ENCODE measurements at places on chromosomes 16 and 17.

GRCh38 chr16:4692460-4693295, 684 bp upstream of the NUDT16L1 start:
- DNase-seq, result no peak

DNA sequence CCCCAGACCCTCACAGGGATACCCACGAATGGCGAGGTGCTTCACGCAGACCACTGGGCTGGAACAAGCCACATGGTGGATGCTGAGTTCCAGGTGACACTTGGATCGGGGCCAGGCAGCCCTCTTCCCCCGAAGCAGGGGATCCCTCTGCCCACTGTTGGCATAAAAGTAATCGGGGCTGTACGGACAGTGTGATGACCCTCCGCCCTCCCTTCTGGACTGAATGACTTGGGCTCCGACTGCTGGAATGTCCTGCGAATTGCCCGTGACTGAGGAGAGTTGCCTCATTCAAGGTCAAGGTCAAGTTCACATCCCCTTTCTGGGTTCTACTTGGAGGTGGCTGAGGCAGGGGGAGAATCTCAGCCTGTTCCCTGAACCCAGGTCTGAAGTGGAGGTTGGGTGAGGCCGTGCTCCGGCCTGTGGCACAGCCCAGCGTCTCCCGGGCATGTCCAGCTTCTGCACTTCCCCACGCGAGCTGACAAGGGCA, 28.5 kb upstream of the CREBBP start:
- peak; percentile 54 for DNase-seq

- DNase-seq, result no peak
Observed at GRCh38 chr16:70576431-70577255, 53.0 kb downstream of the SF3B3 start.

DNA sequence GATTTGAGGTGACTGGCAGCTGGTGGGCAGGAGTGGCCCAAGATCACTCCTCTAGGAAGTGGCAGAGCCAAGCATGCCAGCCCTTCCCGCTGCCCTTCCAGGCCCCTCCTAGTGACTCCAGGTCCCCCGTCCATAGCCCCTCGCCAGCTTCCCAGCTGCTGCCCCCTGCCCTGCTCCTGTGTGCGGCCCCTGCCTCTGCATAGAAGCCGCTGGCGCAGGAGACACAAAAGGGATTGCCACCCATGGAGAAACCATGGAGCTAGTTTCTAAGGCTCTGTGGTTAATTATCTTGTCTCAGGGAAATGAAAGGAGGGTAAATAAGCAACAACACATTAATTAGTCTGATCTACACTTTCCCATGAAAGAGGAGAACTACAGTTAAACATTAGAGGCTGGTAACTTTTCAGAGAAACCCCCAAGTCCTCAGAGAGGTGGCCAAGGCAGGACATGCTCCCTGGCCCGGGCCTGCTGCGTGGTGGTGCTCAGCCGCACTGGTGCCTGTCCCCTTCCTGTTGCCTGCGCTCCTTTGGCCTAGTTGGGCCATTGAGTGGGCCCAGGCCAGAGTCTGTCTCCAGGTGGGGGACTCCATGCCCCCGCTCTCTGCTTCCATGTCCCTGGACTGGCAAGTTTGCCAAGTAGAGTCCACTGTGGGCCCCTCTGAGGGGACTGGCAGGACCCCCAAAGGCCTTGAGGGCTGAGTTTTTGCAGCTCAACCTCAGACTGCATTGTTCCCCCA, 65.2 kb downstream of the PRMT7 start:
- no peak for DNase-seq

- no peak for DNase-seq
Observed at GRCh38 chr17:29379084-29379991, 10.8 kb upstream of the TAOK1 start.

GRCh38 chr16:31465788-31466370, 6.1 kb upstream of the TGFB1I1 start:
- DNase-seq, result no peak

- DNase-seq, result no peak
Observed at GRCh38 chr16:82776470-82777146, 149.8 kb downstream of the CDH13 start.

- DNase-seq, result peak; percentile 57
Observed at GRCh38 chr16:68232335-68232734, 3.6 kb downstream of the ESRP2 start.

GRCh38 chr16:67397036-67397801, 3.9 kb upstream of the TPPP3 start:
- DNase-seq, result no peak

- no peak for DNase-seq
Observed at GRCh38 chr17:696369-696768, 18.3 kb downstream of the VPS53 start.

DNA sequence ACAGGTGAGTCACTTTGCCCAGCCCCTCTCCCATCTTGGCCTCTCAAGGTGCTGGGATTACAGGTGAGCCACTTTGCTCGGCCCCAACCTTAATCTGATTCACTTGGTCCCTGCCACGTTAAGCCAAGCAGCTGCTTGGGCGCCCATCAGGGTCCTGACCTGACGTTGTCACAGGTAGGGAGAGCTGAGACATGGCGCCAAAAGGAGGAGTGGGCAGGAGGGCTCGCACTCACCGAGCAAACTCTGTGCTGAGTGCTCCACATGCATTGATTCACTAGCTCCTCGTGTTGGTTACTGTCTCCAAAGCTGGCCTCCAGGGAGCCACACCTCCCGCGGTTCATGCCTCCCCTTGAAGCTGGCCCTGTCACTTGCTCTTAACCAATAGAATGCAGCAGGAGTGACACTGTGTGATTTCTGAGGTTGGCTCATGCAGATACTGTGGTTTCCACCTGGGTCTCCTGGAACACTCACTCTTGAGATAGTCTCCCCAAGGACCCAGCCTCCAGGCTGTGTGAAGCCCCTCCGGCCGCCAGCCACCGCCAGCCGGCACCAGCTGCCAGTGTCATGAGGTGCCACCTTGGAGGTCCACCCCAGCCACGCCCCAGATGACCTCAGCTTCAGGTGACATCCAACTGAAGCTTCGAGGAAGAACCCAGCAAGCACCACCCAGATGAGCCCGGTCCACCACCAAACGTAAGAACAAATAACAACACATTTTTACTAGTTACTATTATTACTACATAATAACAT, 223.0 kb downstream of the GSG1L start:
- DNase-seq, result peak; percentile 34

GRCh38 chr17:81228420-81228819, 5.7 kb upstream of the CEP131 start:
- DNase-seq, result no peak

GRCh38 chr17:76567634-76568432, 17.8 kb downstream of the ST6GALNAC2 start:
- DNase-seq, result no peak

DNA sequence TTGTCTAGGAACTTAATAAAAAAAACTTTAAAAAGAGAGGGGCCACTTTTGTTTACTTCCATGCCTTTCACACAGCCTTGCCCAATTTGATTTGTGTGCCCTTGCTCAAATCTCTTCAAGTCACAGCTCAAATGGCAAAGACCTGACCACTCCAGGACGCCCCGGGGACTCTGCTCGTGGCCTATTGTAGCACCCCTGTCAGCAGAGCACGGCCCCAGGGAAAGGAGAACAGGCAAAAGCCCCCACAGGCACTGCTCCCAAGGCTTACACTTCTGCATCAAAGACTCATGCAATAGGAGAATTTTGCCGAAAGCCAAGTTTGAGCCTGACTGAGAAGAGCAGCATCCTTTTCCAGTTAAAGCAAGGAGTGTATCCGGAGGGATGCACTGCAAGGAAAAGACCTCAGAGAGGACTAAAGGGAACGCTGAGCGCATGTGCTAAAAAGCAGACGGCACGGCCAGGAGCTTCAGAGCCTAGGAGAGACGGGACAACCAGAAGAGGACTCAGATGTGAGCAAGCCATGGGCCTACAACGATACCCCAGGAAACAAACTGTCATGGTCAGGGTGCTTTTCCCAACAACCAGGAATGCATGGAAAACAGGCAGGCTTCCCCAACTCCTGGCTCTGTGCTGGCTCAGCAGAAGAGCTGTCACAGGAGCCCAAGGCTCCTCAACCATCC, 8.2 kb downstream of the CREBBP start:
- no peak for DNase-seq

DNA sequence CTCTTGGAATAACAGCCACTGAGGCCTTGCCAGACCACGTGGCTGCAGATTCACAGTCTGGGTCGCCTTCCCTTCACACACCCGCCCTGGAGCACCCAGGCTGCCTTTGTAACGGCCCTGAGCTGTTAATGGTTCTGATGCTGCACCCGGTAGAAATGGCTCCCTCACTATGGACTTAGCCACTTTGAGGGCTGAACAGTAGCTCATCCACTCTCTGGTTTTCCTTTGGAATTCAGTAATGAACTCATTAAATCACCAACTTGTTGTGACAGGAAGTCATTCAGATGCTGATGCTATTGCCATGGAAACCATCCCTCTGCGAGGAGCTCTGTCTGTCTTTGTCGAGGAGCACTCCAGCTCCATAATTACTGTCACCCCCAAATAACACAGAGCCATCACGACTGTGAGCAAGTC, 59.2 kb downstream of the CDK5R1 start:
- DNase-seq, result no peak

DNA sequence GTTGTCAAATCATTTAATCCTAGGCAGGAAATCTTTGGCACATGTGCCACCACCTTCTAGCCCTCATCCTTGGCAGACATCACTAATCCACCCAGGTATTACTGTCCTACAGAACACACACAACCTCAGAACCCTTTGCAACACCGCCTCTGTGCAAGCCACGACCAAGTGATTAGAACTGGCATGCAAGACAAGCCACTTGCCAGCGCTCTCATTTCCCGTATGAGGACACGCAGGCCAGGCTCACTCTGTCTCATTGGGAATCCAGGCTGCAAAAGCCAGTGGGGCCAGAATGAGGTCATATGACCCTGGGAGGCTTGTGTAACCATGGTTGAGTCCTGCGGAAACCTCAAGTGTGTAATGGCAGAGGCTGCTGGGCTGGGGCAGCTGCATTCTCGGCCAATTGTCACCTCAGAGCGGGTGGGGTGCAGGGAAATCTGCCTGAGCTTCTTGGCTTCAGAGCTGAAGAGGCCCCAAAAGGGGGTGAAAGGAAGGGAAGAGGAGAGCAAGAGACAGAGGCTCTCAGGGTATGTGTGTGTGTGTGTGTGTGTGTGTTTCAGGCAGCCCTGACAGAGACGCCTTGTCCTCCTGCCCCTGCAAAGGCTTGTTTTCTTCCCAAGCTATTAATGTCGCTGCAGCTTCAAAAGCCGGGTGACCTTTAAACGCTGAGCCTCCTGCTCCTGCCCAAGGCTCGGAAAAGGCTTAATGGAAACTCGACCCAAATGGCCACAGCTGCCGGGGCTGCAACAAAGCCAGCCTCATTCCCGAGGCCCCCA, 43.2 kb upstream of the MRPS23 start:
- DNase-seq, result peak; percentile 90

DNA sequence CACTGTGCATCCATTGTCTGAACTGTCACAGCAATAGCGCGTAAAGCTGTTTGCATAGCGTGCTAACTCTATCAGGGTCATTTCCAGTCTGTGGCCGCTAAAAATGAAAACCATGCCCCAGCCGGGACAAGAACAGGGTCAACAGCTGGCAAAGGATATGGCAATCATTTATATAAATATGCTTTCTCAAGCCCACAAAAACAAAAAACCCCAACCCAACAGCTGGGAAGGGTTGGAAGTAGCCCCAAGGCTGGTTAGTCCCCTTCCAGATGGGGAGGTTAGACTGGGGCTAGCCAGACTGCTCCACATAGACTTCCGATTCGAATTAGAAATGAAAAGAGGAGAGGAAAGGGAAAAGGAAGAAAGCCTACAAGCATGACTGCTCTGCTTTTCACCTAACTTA, 203.3 kb upstream of the TBX2 start:
- DNase-seq, result no peak

DNA sequence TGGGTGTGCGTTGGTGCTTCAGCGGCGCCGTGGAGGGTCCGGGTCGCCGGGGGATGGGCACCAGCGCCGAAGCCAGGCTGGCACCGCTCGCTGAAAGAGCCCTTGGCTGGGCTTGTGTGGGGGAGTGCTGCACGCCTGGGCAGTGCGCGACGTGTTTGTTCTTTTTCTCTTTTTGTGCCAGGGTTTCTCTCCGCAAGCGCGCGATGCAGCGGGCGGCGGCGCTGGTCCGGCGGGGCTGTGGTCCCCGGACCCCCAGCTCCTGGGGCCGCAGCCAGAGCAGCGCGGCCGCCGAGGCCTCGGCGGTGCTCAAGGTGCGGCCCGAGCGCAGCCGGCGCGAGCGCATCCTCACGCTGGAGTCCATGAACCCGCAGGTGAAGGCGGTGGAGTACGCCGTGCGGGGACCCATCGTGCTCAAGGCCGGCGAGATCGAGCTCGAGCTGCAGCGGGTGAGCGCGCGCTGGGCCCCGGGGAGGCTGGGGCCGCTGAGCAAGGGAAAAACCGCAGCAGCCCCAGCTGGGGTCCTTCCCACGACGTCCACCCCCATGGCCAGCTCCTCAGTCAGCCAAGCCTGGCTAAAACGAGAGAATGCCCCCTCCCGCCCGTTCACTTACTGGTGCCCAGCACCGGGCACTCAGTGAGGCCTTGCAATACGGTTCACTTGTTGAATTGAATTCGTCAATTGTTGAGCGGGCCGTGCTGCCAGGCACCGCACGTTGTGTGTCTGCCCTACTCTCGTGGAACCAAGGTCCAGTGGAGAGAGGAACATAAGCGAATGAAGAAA, 541 bp downstream of the GPT2 start:
- no peak for DNase-seq

- no peak for DNase-seq
Observed at GRCh38 chr17:46929413-46929812, 6.5 kb downstream of the GOSR2 start.

DNA sequence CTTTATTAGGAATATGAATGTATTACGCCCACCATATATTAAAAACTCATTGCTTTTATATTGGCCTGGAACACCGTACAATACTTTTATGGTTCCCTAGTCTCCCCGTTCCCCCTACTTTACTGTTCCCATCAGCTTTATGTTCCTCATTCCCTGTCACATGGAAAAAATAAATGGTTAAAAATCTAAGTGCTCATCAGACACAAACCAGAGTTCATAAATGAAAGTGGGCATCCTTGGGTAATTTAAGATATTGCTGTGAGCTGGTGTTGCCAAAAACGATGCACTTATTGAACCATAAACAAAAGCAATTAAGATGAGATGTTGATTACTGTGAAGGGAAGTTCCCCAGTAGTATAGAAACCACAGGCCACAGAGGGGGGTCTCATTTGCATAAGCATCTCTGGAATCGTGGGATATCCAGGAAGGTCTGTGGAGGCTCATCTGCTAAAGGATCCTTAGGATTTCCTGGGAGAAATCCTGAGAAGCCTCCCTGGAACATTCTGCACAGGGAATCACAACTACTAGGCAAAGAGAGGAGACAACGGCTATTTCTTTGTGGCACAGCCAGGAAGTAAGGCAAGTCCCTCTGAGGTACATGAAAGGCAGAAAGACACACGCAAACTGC, 591.4 kb upstream of the CDH11 start:
- no peak for DNase-seq

- DNase-seq, result no peak
Observed at GRCh38 chr16:83530293-83530692, 277.5 kb upstream of the HSBP1 start.

GRCh38 chr17:15012351-15012980, 252.7 kb downstream of the PMP22 start:
- no peak for DNase-seq

DNA sequence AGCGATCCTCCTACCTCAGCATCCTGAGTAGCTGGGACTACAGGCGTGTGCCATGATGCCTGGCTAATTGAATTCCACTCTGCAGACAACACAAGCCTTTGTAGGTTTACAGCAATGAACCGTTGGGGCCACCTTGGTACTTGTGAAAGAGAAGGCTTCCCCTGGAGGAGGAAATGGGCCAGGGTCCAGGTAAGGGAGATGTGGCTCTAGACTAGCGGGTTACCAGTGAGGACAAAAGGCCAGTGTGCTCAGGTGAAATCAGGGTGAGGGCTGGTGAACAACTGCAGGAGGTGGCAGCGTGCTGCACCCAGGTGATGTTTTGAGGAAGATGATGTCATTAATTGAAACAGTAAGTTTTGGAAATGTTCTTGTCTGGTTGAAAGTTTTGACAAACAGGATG, 6.7 kb downstream of the SDR42E1 start:
- DNase-seq, result no peak
